Activated naive CD8-positive, alpha-beta T cell treated with anti-CD3 and anti-CD28 coated beads, Interleukin-2, amount 50 U/mL, for 16 hours (primary cell): ENCODE measurements at places on chromosomes 4 and X.

DNA sequence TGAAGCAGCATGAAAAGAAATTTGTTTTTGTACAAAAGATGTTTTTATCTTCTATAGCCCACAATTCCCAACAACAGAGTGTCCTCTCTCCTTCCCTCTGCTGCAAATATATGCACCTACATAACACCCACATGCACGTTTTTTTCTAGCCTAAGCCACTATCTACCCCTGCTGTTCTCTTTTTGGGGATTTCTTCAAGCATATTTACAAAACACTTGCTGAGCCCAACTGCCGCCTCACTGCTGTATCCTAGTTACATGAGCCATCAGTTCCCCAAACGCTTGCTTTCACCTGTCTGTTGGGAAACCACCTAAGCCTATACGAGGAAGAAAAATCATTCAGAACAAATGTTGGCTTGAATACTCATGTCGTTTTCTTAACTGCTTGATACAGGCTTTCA is 127.2 kb downstream of the CHRNA9 start:
- DNase-seq = no peak

- no peak for DNase-seq
Observed at GRCh38 chr4:26122690-26123089, 198.1 kb upstream of the RBPJ start.

- no peak for DNase-seq
Observed at GRCh38 chr4:69594382-69594781, 45.1 kb downstream of the UGT2A2 start.

GRCh38 chr4:87151730-87152129 is 68.7 kb downstream of the KLHL8 start:
- no peak for DNase-seq

- DNase-seq = no peak
Observed at GRCh38 chr4:42914937-42915336, 22.4 kb downstream of the GRXCR1 start.

- DNase-seq = no peak
Observed at GRCh38 chr4:181792641-181793040, 450.6 kb upstream of the TENM3 start.

DNA sequence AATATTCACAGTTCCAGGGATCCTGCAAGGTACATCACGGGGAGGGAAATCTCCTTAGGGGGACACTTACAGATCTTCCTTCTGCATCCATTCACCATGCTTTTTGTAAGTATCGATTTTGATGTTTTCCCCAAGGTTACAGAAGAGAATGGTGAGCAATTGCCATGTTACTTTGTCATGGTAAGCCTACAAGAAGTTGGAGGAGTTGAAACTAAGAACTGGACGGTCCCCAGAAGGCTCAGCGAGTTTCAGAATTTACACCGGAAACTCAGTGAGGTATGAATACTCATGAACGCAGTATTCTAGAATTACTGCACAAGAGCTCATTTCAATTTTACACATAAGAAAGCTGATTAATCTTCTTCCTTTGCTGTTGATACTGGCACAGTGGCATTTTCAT is 53.9 kb downstream of the LRP2BP start:
- DNase-seq = no peak

DNA sequence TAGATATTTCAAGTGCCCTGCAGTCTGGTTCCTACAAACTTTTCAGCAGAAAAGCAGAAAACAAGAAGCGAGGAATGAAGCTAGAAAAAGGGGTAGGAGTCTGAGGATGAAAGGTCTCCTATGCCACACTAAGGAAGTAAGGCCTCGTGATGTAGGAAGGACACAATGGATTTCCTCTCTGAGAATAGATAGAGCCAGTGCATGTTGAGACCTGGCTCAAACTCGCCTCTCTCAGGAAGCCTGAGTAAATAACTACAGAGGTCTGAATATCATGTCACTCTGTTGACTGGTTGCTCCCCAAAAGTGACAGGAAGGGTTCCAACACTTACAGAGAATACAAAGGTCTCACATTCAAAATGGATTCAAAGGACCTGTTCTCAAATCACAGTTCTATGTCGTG is 93.3 kb downstream of the GRIA3 start:
- no peak for DNase-seq

DNA sequence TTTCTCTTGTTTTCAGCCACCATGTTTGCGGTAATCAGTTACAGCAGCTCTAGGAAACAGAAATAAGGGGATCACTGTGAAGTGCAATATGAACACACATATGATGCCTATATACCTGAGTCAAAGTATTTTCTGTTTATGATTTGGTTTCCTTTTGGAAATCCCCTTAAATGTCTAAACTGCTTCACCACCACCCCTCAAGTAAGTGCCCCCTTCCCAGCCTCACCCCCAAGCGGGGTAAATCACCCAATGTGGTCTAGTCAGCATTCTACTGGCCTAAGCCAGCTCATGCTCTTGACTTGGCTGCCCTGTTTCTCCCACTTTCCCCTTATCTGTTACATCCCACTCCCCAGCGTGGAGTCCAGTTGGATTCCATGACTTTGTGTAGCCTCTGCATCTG is 176.5 kb downstream of the QDPR start:
- DNase-seq = no peak

GRCh38 chr4:42554072-42554471 is 102.8 kb downstream of the ATP8A1 start:
- DNase-seq = no peak

GRCh38 chrX:115560978-115561604 is at the start of gene PLS3:
Gene PLS3 (plus strand): TSS chrX:115561174. CDS start chrX:115610251, 49,077 bp downstream.
- DNase-seq = no peak

DNA sequence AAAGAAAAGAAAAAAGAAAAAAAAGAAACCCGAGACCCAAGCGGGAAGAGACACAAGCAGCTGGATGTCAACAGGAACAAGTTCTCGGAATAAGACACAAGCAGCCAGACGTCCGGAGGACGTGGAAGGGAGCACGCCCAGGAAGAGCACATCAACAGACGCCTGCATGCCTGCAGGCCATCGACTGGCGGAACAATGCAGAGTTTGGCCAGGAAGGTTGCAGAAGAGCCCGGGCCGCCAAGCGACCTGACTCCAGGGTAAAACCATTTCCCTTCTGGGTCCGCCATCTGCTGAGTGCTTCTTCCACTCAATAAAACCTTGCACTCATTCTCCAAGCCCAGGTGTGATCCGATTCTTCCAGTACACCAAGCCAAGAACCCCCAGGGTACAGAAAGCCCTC is 95.6 kb upstream of the PRR32 start:
- no peak for DNase-seq

- DNase-seq = no peak
Observed at GRCh38 chr4:1451106-1451751, 45.0 kb upstream of the NKX1-1 start.

DNA sequence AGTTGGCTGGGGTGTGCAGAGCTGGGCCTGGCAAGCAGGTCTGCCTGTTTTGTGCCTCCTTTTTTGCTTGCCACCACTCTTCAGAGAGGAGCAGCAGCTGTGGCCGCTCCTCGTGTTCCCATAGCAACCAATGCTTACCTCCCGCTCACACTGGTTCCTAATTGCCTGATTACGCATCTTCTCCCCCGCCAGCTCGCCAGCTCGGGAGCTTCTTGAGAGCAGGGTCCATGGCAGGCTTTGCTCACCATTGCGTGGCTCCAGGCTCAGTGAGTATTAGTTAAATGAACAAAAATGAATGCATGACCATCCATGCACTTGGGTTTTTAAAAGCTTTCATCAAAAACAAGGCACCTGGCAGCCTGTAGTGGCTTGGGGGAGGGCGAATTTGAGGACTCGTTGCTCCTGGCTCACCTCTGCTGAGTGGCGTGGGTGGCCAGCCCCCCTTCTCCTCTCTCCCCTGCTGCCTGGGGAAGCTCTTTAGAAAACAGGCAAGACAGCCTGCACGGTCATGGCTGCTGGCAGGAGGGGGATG is 14.2 kb upstream of the PJA1 start:
- no peak for DNase-seq

DNA sequence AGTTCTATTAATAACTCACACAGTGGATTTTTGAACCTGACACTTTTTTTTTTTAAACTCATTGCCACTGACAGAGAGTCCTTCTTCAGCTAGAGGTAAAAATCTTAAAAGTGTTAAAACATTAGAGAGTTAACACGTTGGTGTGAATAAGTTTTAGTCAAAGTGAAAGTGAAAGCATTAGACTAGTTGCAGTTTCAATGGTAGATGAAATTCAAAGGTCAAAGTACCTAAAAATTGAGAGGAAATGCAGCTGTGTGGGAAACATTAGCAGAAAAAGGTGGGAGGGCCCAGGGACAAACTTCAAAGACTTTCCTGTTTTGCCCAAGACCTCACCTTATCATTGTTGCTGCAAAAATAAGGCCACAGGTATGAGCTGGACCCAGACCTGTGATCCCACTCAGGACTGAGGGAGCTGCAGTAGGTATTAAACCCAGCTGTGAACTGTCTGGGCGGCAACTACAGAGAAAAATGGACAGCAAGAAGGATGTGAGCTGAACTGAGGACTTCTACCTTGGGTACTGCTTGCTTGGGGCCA is 17.6 kb upstream of the GABRA4 start:
- DNase-seq = no peak

DNA sequence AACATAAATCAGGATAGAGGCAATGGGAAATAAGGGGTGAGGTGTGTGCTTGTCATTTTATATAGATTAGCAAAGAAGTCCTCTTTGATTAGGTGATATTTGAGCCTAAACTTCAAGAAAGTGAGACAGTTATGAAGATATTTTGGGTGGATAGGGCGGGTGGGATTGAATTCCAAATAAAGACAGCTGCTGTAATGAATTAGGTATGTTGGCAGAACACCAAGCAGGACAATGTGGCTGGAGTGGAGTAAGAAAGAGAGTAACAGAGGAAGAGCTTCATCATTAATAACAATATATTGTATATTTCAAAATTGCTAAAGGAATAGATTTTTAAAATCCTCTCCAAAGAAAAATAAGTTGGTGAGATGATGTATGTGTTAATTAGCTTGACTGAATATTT is 91.0 kb upstream of the CENPE start:
- DNase-seq = no peak

DNA sequence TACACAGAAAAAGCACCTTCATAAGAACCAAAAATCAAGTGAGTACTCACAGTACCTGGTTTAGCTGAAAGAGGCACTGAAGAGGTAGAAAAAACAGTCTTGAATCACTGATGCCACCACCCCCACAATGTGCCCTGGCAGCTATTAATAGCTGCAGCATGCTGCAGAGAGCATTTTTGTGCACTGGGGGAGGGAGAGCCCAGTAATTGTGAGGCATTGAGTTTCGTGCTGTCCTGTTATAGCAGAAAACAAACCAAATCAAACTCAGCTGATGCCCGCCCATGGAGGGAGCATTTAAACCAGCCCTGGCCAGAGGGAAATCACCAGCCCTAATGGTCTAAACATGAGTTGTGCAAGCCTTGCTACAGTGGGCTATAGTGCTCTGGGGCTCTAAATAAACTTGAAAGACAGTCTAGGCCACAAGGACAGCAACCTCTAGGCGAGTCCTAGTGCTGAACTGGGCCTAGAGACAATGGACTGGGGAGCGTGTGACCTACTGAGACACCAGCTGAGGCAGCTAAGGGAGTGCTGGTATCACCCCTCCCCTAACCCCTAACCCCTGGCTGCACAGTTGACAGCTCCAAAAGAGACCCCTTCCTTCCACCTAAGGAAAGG is 106.3 kb upstream of the TMLHE start:
- DNase-seq = no peak

DNA sequence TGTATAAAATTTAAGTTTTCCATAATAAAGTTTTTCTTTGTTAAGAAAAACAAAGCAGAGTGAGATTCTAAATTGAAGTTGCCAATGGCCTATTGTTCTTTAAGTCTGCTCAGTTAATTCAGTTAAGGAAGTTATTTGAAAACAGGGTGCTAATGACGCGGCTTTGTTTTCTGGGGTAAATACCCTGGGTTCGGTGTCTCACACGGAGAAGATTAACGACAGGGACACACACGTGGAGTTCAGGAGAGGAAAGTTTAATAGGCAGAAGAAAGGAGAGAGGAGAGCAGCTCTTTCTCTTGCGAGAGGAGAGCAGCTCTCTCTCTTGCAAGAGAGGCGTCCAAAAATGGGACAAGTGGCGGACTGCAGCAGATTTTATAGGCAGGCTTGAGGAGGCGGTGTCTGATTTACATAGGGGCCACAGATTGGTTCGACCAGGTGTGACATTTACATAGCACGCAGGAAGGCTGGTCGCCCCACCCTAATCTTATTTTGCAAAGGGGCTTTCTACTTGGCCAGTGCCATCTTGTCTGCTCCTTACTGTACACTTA is 9.6 kb downstream of the CA5B start:
- DNase-seq = no peak

DNA sequence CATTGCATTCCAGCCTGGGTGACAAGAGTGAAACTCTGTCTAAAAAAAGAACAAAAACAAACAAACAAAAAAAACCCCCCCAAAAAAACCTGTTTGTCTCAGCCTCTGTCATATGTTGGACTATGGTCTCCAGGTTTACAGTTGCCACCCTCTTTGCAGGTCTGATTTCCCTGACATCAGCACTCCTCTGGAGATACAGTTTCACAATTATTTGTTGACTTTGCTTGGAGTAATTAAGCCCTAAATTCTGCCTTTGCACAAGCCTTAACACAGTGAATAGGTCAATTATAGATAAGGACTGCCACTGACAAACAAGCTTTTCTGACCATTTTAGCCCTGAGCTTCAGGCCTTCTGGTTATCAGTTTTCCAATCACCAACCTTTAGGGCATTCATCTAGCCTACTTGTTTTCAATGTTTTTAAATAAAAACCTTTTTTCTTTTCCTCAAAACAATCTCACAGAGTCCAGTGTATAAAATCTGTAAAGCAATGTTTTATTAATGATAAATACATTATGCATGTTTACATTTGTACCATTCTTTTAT is 20.4 kb upstream of the MAPK10 start:
- no peak for DNase-seq

DNA sequence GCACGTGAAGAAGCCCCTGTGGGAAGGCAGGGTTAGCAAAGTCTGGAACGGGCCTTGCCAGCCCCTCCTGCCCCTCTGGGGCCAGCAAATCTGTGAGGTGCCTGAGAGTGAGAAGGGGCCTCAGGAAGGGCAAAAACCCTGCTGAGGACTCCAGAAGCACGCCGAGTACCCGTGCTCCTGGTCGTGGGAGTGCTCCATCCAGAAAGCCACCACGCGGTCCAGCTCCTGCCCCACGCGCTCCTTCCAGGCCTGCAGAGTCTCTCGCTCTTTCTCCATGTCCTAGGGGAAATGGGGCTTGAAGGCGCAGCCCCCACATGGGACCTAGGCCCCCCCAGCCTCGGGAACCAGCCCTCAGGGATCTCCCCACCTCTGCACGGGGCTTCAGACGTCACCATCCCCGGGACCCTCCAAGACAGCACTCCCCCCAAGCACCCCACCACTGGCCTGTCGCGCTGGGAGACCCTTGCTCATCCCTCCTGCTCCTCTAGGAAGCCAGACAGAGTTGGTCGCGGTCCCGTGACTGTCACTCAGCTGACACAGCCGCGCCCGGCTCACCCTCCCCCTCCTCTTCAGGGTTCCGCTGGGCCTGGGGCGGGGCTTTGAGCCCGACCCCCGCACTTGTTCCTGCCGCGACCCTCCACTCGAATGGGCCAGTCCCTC is at the start of gene RENBP:
TSS of gene RENBP (minus strand) at position 504 of the 660 bp plus-strand sequence. CDS start at position 471, 33 bp downstream.
- no peak for DNase-seq

DNA sequence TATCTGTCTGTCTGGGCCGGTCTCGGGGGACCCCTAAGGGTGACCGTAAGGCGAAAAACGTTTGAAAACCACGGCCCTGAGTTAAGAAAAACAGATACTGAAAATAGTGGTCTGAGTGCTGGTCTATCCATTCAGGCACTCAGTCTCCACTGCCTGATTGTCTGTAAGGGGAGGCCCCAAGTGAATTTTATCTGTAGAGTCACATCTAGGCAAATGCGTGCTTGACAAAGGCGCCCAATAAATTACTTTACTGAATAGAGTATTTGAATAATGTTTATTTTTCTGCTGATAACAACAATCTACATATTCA is 465 bp downstream of the HNRNPH2 start:
- DNase-seq = no peak
